HT1080 (cell line): ENCODE measurements at places on chromosomes 16 and 17.

- DNase-seq, result no peak
Measured at GRCh38 chr17:21297597-21297996, 13.1 kb downstream of the MAP2K3 start.

- no peak for DNase-seq
Measured at GRCh38 chr16:76931186-76931585, 259.8 kb upstream of the MON1B start.

- no peak for DNase-seq
Measured at GRCh38 chr16:69382421-69382820, 3.4 kb downstream of the TERF2 start.

DNA sequence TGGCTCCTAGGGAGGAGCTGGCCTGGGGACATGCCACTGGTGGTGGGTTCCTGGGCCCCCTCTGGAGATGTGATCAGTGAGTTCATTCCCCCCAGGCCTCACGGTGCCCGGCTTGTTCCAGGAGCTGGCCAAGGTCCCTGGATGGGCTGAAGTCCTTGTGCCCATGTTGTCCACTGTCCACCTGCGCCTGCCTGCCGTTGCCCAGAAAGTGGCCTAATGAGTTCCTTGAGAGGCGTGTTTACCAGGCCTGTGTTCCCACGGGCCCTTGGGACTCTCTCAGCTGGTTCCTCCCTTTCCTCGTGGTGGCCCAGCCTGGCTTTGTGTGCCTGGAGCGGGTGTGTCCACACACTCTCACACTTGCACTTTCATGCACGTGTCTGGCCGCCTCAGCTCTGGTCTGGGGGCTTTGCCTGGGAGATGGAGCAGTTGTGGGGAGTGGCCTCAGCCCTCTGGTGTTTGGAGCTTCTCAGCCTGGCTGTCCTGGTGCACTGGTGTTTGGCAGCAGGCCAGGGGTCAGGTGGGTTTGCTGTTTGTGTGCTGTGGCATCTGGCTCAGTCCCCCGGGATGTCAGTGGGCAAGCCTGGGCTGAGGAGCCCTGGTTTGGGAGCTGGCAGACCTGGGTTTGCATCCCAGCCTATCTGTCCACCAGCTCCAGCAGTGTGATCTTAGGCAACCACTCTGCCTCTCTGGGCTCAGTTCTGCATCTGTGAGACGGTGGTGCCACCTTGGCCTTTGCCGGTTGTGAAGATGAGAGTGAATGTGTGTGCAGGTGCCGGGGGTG is 18.0 kb downstream of the ADCY7 start:
- no peak for DNase-seq

DNA sequence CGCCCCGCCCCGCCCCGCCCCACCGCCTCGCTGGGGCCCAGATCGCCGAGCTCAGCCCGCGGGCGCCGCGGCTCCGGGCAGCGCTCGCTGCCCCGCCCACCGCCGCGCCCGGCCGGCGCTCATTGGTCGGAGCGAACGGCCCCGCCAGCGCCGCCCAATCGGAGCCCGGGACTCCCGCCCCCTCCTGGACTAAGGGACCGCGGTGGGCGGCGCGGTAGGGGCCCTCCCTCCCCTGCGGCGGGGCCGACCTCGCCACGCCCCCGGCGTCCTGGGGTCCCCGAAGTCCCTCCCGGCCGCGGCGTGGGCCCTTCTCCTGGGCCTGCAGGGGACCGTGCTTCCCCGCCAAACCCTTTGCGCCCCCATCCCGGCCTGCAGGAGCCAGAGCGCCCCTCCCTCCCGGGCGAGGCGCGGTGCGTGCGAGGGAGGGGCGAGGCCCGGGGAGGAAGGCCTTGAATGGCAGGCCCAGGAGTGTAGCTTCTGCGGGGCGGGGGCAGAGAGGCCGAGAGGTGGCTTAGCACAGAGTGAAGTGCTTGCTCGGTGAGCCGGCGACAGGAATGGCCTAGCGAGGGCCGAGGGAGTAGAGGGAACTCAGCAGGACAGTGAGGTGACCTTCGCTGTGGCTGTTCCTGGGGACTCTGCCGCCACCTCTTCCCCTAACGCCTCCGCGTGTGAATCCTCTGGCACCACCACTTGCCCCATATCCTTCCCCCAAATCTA is at the start of gene CAMKK1:
TSS of gene CAMKK1 (minus strand) at position 51 of the 717 bp plus-strand sequence. CDS start 7,366 bp downstream, outside the sequence.
- DNase-seq, result peak; percentile 75

- no peak for DNase-seq
Measured at GRCh38 chr16:73304008-73304774, 256.3 kb upstream of the ZFHX3 start.

DNA sequence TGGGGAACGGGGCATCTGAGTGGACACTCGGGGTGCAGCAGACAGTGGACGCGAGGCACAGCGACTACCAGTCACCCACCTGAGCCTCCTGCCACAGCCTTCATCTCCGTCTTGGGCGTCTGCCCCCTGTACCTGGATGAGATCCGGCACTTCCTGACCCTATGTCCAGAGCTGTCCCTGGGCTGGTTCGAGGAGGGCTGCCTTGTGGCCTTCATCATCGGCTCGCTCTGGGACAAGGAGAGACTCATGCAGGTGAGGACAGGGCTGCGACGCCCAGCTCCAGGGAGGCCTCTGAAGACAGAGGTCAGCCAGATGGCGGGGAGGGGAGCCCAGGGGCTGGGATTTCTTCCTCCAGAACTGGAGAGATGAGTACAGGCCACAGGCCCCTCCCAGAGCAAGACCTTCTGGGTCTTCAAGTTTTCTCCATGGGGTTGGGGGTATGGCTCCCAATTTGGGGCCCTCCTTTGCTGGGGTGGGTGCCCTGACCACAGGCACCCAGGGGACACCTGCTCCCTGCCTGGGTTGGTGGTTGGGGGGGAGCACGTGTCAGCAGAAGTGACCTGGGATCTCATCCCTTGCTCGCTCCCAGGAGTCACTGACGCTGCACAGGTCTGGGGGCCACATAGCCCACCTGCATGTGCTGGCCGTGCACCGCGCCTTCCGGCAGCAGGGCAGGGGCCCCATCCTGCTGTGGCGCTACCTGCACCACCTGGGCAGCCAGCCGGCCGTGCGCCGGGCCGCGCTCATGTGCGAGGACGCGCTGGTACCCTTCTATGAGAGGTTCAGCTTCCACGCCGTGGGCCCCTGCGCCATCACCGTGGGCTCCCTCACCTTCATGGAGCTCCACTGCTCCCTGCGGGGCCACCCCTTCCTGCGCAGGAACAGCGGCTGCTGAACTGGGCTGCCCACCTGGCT is 1.9 kb downstream of the AANAT start:
- DNase-seq, result no peak

- DNase-seq, result no peak
Measured at GRCh38 chr16:81817789-81818567, 38.9 kb downstream of the PLCG2 start.

DNA sequence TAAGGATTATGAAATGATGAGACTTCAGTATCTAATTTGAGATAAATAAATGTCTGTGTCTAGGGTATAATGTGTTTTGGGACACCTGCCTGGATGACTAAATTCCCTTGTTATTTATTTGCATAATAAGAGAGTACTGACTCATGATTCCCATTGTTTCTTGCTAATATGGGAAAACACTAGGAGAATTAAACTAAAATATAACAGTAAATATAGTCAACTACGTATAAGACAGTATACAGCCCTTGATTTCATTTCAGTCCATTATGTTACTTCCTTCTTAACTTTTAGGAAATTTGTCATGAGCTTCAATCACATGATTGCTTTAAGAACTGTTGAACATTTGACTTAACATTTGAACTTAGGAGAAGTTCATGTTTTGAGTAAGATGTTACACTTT is 62.4 kb downstream of the VMP1 start:
- DNase-seq, result no peak

GRCh38 chr16:18936727-18937340 is 10.6 kb upstream of the SMG1 start:
- DNase-seq, result no peak

DNA sequence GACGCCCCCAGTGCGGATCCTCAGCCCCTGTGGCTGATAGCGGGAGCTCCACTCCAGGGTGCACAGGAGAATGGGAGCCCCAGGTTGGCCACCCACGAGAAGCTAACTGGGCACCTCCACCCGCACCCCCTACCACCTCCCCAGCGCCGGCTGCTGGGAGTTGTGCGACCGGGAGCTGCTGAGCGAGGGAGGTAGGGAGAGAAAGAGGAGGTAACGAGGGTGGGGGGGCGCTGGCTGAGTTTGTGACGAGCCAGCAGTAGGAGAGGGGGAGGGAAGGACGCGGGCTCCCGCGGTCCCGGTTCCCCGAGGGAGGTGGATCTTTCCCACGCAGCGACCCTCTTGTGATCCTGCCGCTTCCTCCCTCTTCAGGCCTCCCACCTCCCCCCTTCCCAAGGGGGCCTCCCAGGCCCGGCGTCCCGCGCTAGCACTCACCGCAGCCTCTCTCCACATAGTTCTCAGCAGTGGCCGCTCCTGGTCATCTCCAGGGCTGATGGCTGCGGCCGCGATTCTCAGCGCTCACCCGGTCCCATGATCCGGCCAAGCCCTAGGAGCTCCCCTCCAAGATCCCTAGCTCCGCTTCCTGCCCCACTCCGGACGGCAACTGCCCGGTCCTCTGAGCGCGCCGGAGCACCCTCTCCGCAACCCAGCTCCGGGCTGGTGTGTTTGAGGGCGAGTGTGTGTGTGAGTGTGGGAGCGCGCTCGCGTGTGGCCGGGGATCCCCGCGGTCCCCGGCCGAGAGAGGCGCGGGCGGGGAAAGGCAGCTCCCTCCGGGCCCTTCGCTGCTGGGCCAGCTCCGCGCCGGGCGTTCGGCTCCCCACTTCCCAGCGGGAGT is at the start of gene GRIN2A:
TSS of gene GRIN2A (minus strand) at position 207 of the 832 bp plus-strand sequence. CDS start 2,017 bp downstream, outside the sequence.
- DNase-seq, result no peak

DNA sequence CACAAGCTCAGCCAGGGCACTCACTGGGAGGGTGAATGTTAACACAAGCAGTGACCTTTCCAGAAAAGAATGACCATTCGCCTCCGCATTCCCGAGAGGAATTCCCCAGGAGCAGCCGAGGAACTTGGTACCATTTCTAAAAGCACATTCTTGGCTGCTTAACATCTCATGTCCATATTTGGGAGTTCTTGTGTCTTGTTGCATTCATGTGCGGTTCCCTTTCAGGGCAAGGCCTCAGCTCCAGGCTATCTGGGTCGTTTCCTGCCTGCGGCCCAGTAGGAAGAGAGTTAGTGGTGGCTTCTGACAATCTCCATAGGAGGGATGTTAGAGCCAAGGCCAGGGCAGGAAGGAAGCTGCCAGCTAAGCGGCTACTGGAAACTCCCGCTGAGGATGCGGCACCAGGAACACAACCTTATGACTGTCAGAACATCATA is 27.8 kb upstream of the MEAK7 start:
- peak; percentile 85 for DNase-seq

- peak; percentile 44 for DNase-seq
Measured at GRCh38 chr16:15055141-15056053, 477 bp downstream of the NTAN1 start.
